ENCODE measurements at places on chromosomes 1 and 21.

DNA sequence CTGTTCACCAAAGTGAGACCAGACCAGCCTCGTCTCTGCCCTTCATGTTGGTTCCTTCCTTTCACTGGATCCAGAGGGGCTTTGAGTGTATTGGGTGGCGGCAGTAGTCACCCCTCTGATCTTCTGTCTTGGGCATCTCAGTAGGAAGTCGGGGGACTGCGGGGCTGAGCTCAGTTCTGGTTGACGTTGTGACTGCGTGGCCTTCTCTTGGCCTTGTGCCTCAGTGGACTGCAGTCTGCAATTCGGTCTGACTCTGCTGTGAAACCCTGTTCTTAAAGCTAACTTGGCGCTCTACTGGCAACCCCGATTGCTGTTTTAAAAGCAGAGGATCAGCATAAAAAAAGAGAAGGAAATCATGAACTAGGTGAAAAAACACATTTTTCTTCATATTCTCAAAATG lies 56.7 kb downstream of the SLC37A1 start:
- no peak for DNase-seq

DNA sequence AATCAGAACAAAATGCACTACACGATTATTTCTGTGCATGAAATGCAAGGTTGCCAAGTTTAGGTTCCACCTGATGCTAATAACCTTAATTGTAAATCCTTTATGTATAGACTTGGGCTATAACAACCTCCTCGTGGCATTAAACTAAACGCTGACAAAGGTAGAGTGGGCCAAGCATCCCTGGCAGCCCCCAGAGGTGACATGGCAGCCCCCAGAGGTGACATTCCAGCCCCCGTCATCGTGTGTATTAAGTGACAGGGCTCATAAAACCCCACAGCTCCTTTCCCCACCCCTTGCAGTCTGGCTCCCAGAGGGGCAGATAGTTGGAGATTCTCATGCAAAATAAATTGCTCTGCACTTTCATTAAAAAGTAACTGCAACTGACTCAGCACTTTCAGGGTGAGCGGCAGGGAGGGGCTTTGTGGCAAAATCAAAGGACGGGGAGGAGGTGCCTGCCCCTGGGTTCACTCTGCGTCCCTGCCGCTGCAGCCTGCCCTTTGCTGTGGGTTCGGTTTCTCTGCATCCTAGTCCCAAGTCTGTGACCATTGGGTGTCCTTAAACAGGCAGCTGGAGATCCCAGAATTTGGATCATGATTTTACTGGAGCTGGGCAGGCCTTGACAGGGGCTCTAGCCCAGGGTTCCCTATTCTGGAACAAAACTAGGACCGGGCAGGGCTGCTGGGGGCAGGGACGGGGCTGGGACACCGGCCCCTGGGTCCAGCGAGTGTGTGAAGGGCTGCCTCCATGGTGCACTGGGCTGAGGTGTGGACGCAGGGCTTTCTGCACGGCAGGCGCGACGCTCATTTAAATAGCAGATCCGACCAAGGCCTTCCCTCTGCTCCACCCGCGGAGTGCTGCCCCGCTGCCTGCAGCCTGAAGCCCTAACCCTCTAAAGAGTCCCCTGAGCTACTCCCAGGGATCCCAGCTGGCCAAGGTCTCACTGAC lies 234.9 kb upstream of the VAMP3 start:
- DNase-seq = no peak

DNA sequence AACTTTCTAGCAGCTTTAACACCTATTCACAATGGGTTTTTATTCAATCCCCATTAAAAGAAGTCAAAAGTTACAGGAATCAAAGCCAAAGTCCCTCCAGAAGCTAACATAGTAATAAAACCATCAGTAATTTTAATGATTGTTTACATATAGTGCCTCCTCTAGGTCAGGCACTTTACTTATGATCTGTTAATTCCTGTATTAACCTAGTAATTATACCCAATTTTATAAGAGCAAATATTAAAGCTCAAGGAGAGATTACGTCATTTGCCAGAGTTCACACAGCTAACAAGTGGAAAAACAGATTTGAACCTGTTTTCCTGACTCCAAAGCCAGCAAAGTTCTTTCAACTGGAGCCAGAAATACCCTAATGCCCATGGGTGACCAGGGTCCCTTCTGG lies 112.9 kb upstream of the F3 start:
- no peak for DNase-seq

DNA sequence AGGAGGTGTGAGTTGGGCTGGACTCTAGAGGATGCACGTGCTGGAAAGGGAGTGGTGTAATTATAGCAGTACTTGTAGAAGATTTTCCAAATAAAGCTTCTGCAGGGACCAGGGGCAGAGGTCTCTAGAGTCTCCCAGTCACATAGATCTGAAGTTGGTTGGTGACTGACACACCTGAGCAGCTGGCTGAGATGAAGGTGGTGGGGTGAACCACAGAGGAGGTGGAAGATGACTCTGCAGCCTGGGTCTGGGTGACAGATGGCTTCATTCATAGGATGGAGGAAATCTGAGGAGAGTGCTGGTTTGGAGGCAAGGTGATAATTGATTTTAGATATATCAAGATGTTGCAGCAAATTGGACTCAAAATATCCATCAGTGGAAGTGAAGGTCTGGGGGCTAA lies 178.9 kb upstream of the IVNS1ABP start:
- no peak for DNase-seq

- DNase-seq = peak; percentile 74
Measured at GRCh38 chr21:43975469-43976098, 36.5 kb upstream of the TRAPPC10 start.

DNA sequence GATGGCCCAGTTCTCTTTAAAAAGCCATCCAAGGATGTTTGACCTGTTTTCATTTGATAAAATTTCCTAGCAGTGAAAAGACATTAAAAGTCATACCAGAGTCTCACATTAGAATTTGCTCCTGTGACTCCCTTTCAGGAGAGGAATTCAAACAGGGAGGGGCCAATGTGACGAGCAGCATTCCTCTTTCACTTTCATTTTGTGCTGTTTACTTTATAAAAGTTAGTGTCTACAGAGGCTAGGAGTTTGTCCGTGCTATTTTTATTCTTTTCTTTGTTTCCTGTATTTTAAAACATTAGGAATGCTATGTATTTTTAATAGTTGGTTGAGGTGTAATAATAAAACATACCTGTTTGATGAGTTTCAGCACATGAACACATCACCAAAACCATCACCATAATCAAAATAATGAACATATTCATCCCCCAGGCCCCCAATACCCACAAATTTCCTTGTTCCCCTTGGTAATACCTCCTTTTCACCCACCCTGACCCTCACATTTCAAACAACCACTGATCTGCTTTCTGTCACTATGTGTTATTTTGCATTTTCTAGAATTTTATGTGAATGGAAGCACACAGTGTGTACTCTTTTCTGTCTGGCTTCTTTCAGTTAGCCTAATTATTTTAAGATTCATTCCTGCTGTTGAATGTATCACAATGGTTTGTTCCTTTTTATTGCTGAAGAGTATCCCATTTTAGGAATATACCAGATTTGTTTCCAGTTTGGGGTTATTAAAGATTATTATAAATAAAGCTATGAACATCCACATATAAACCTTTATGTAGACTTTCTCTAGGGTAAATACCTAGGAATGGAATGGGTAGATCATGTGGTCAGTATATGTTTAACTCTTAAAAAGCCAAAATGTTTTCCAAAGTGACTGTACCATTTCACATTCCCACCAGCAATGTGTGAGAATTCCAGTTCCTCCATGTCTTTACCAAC lies 129.5 kb downstream of the TENT5C start:
- peak; percentile 81 for DNase-seq

- DNase-seq = no peak
Measured at GRCh38 chr21:26320596-26320995, 150.0 kb upstream of the APP start.

DNA sequence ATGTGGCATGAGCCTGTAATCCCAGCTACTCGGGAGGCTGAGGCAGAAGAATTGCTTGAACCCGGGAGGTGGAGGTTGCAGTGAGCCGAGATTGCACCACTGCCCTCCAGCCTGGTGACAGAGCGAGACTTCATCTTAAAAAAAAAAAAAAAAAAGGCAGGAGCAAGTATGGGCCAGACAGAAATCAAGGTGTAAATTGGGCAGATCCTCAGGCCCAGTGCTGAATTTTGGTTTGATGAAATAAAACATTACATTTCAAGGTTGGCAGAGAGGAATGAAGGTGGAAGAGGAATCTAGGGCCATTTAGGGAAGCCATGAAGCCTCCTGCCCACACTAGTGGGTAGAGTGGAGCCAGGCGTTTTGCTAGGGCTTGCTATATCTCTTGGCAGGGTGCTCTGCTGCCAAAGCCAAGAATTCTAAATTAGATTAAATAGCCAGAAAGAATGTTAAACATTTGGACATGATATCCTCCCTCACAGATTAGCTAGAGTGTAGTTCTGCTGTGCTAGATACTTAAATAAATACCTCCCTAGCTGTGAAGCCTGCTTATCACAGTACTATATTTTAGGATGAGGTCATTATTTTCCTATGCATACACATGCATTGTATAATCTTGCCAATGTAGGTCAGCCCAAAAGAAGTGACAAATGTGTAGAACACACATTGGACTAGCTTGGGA lies 16.6 kb upstream of the LGALS8 start:
- DNase-seq = peak; percentile 52

GRCh38 chr1:93623875-93624274 lies 57.8 kb downstream of the BCAR3 start:
- peak; percentile 90 for DNase-seq

DNA sequence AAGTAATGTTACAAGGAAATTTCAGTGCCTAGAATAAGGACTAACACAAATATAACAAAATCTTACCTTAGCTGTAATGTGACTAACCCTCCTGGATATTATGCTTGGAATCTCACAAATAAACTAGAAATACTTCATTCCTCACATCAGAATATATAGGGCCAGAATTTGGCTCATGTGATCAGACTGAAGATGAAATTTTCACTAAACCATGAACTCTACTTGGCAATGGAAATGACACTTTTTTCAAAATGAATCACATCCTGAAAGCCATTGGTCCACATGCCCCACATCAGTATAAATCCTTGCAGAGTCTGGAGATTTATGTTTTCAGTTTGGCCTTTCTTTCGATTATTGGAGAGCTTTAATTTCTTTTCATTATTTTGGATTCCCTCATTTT lies 227.8 kb downstream of the NRIP1 start:
- peak; percentile 32 for DNase-seq

DNA sequence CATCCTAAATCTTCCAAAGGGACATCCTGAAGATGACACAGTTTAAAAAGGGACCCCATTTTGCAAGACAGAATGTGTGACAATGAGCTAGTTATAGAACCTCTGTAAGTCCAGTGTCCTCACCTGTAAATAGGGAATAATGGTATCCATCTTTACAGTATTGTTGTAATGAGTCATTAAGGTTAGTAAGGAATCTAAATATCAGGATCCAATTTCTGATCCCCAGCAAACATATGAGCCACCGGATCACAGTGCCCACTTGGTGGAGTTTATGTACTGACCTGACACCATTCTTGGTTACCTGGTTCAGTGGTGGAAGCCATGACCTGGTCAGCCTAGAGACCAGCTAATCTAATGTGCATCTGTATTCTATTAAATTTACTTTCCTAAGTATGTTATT lies 47.9 kb upstream of the TSPAN2 start:
- no peak for DNase-seq

GRCh38 chr1:44170281-44170823 lies 28.9 kb upstream of the KLF18 start:
- peak; percentile 66 for DNase-seq

- peak; percentile 77 for DNase-seq
Measured at GRCh38 chr1:34406833-34407539, 230.3 kb downstream of the C1orf94 start.

- peak; percentile 90 for DNase-seq
Measured at GRCh38 chr1:20151906-20152598, 12.9 kb downstream of the PLA2G2F start.

DNA sequence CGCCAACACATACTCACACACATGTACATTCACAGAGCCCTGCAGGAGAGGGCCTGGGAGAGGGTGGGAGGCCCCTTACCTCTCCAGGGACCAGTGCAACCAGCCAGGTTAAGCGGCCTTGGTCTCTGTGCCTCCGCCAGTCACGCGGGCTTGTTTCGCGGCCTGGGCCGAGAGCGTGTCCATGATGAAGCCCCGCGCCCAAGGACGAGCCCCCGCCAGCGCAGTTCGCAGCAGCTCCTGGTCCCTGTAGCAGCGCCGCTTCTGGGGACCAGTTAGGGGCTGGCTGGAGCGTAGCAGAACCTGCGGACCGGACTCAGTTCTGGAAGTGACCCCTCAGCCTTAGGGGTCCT lies 7.3 kb upstream of the FAM167B start:
- DNase-seq = no peak

Measured in GM23248 (cell line).